ENCODE measurements at places on chromosomes 13 and 19. TPM values are rescaled to one million over a fixed set of nuclear protein-coding genes. Genes with fewer than 3 reads are reported as not detected.

- no peak for DNase-seq
Measured at GRCh38 chr13:70284371-70284770, 176.1 kb upstream of the KLHL1 start.

GRCh38 chr19:56720281-56720680 lies 48.7 kb upstream of the ZNF835 start:
- DNase-seq: no peak

GRCh38 chr13:78742659-78743058 lies 83.7 kb upstream of the OBI1 start:
- DNase-seq: peak; percentile 47

- DNase-seq: no peak
Measured at GRCh38 chr19:372306-372890, 27.8 kb upstream of the MIER2 start.

DNA sequence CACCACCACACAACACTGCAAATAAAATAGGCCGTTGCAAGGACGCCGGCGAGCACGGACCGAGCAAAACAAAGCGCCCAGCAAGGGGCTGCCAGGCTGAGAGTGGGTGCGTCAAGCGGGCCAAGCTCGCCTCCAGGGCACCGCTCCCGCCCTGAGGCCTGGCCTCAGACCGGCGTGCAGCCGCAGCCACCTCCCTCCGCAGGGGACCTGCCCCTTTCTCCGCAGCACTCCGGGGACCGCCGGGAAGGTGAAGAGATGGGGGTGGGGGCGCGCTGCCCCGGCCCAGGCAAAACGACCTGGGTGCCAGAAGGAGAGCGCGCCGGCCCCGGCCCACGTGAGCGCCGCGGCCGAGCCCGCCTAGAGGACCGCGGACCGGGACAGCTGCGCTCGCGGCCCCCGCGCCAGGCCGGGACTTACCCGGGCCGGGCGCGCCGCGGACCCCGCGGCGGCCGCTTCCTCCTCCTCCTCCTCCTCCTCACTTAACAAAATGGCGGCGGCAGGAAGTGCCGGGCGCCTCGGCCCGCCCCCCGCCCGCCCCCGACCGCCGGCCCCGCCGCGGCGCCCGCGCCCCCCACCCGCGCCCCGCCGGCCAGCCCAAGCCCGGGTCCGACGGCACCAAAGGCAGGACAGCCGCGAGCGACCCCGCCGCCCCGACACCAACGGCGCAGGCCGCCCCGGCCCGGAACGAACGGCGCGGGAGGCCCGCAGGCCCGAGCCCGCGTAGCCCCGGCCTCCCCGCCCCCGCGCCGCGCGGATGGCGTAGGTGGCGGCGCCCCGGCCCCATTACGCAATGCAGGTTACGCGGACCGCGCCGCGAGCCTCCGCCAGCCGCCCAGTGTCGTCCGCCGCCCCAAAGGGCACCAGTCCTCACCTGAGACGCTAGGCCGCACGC lies 674 bp downstream of the BRD4 start:
- peak; percentile 55 for DNase-seq

DNA sequence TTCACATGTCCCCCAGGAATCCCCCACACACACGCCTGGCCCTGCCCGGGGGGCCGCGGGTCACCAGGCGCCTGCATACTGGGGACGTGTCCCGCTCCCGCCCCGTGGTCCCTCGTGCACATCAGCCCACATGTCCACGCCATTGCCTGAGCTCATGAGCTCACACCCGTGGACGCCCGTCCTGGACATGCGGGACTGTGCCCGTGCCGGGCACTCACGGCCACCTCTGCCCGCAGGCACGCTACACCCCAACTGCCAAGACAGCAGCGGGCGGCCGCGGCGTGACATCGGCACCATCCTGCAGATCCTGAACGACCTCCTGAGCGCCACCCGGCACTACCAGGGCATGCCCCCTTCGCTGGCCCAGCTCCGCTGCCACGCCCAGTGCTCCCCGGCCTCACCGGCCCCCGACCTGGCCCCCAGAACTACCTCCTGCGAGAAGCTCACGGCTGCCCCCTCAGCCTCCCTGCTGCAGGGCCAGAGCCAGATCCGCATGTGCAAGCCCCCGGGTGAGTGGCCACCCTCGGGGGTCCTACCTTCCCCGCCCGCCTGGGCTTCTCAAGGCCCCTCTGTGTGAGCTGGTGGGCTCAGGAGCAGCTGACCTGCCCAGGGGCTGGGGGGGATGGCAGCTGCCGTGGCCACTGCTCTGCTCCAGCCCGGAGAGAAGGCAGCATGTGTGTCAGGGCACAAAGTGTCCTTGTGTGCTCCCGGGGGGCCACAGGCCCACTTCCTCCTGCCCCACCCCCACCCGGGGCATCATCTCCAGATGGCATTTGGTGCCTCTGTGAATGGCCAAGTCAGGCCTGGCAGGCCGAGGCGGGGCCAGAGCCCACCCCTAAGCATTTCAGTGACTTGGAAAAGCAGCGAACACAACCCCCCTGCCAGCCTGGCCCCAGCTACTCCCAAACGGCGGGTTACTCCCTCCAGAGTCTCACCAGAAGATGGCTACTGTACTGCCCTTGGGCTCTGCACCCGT lies 7.1 kb downstream of the MIDN start:
- no peak for DNase-seq

DNA sequence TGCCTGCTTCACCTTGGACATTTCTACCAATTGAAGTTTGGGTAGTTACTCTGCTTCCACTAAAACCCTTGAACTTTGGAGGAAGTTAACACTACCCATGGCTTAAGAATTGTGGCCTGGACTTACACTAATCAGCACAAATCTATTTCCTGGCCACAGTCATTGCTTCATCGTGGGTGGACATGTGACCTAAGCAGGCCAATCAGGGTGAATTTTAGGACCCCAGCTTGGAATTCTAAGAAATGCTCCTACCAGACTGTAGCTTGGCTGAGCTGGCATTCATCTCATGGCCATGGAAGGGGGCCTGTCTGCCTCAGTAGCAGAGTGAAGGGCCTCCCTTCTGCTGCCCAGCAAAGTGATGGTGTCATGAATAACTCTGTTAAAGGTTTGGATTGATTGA lies 58.3 kb upstream of the SLC15A1 start:
- no peak for DNase-seq

The PLK5 gene
- polyA plus RNA-seq: 0.97 TPM

The DACH1 gene
- 0.57 TPM for polyA plus RNA-seq

The KLK8 gene
- 17.0 TPM for polyA plus RNA-seq

The ARHGAP33 gene
- polyA plus RNA-seq: 10.3 TPM

The CEACAM21 gene
- not detected for polyA plus RNA-seq

The AMH gene
- polyA plus RNA-seq: 1.9 TPM

The ZNF773 gene
- 4.2 TPM for polyA plus RNA-seq

The SMIM7 gene
- polyA plus RNA-seq: 91.3 TPM

The PALM gene
- polyA plus RNA-seq: 4.8 TPM

The SMIM44 gene
- not detected for polyA plus RNA-seq
